ENCODE measurements at places on chromosomes 16 and 17.

GRCh38 chr17:79631640-79632431, 21.0 kb upstream of the RBFOX3 start:
- H3K27ac ChIP-seq: no peak overlapping the region
- no peak overlapping the region for H3K4me3 ChIP-seq
- no peaks in the 10 kb centered on the region for H3K4me1 ChIP-seq
- no peaks in the 10 kb centered on the region for H3K36me3 ChIP-seq

DNA sequence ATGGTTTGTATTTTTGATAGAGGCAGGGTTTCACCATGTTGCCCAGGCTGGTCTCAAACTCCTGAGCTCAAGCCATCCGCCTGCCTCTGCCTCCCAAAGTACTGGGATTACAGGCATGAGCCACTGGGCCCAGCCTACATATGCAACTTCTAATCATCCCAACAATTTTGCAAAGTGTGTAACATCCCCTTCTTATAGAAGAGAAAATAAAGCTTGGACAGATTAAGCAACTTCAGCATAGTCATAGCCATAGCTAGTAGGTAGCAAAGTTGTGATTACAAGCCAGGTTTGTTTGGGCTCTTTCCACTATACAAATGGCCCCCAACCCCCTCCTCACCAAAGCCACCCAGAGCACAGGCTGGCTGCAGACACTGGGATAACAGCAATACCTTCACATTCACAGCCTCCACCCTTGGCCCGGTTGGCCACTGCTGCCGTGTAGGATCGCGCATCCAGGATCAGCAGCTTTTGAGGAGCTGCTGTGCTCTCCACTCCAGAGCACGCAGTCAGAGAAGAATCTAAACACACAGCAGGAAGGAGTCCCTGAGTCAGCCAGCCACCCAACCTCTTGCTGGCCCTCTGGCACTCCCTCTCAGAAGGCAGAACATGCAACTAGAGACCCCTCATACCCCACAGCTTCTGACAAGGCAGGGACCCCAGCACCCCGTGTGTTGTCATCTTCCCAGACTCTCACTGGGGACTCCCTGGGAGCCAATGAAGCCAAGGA, 7.9 kb downstream of the MTMR4 start:
- H3K4me1 ChIP-seq: no peaks in the 10 kb centered on the region
- H3K4me3 ChIP-seq: no peak overlapping the region
- H3K36me3 ChIP-seq: no peaks in the 10 kb centered on the region
- H3K27ac ChIP-seq: peak overlapping the region; percentile 73

DNA sequence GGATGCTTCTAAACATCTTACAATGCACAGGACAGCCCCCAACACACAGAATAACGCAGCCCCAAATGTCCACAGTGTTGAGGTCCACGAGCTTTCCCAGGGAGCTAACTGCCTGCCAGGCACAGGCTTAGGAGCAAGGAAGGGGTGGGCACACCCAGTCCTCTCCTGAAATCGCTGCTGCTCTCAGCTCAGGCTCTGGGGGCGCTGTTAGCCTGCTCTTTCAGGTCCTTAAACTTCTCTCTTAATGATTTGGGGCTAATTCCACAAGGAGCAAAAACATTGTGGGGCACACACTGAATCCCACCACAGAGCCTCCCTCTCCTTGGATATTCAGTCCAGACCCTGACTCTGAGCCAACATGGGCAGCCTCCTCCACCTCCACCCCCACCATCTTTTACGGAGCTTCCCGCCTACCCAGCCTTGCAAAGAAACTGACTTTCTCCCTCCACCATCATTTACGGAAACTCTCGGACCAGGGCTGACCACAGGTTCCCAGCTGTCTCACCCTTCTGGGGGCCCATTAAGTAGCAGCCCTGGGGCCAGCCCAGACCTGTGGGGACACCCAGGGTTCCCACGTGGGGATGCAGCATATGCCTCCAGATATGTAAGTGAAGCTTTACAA, 1.1 kb downstream of the CD300H start:
- H3K36me3 ChIP-seq: no peaks in the 10 kb centered on the region
- no peak for DNase-seq
- no peak overlapping the region for H3K27ac ChIP-seq
- H3K4me1 ChIP-seq: no peaks in the 10 kb centered on the region
- H3K27me3 ChIP-seq: no peaks in the 10 kb centered on the region

GRCh38 chr17:55334881-55335540, 70.3 kb downstream of the HLF start:
- DNase-seq: no peak
- no peaks in the 10 kb centered on the region for H3K4me1 ChIP-seq
- H3K36me3 ChIP-seq: no peaks in the 10 kb centered on the region
- no peaks in the 10 kb centered on the region for H3K27me3 ChIP-seq
- no peak overlapping the region for H3K4me3 ChIP-seq

GRCh38 chr17:75846692-75847613, 2.7 kb upstream of the UNC13D start:
- no peak overlapping the region for H3K4me3 ChIP-seq
- peak overlapping the region; percentile 97 for H3K27ac ChIP-seq
- H3K27me3 ChIP-seq: no peaks in the 10 kb centered on the region
- H3K36me3 ChIP-seq: peaks cover 60% of the 10 kb centered on the region

GRCh38 chr16:4763791-4764190, 3.2 kb downstream of the ZNF500 start:
- peaks cover 16% of the 10 kb centered on the region for H3K4me1 ChIP-seq
- no peak overlapping the region for H3K27ac ChIP-seq
- no peak for DNase-seq
- no peak overlapping the region for H3K4me3 ChIP-seq

- H3K27me3 ChIP-seq: no peaks in the 10 kb centered on the region
- peak overlapping the region; percentile 97 for H3K27ac ChIP-seq
- H3K36me3 ChIP-seq: no peaks in the 10 kb centered on the region
- H3K4me3 ChIP-seq: no peak overlapping the region
Measured at GRCh38 chr16:66524601-66525164, 25.2 kb downstream of the TK2 start.

DNA sequence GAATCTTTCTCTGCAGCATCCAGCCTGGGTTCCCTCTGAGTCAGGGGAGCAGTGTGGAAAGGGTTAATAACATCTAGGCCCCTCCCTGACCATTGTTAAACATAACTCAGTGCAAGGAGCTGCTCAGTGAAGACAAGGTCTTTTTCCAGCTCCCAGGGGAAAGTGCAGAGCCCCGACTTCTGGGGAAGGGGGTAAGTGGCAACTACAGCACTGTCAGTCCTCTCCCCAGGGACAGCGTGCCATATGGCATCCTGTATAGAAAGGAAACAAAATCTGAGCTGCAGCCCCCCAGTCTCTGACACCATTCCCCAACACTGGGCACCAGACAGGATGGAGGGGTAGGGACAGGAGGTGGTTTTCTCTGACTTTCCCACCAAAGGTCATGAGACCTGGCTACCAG, 7.8 kb downstream of the MRPL27 start:
- H3K4me1 ChIP-seq: no peaks in the 10 kb centered on the region
- DNase-seq: no peak
- no peak overlapping the region for H3K27ac ChIP-seq
- peaks cover 49% of the 10 kb centered on the region for H3K36me3 ChIP-seq
- no peak overlapping the region for H3K4me3 ChIP-seq

DNA sequence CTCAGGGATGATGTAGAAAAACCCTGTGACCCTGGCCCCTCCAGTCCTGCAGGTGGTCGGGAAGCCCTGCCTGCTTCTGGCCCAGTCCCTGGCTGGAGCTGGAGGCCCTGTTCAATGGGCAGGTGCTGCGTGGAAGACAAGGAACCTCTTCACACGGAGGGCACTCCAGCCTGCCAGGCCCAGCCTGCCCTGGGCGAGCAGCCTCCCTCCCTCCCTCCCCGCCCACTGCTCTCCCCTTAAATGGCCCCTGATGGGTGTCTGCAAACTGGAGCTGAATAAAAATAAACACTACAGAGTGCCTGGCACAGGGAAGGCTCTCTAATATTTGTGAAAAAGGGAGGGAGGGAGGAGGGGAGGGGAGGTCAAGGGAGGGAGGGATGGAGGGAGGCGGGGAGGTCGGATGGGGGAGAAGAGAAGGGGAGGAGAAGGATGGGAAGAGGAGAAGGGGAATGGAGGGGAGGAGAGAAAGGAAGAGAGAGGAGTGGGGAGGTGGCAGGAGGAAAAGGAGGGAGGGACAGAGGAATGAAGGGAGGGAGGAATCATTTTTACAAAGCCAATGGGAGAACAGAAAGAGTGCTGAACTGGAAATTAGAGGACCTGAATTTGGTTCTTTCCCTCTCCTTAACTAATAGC, 222.8 kb upstream of the TNRC6C start:
- no peaks in the 10 kb centered on the region for H3K36me3 ChIP-seq
- no peaks in the 10 kb centered on the region for H3K27me3 ChIP-seq
- no peaks in the 10 kb centered on the region for H3K4me1 ChIP-seq
- no peak for DNase-seq
- H3K27ac ChIP-seq: peak overlapping the region; percentile 70

DNA sequence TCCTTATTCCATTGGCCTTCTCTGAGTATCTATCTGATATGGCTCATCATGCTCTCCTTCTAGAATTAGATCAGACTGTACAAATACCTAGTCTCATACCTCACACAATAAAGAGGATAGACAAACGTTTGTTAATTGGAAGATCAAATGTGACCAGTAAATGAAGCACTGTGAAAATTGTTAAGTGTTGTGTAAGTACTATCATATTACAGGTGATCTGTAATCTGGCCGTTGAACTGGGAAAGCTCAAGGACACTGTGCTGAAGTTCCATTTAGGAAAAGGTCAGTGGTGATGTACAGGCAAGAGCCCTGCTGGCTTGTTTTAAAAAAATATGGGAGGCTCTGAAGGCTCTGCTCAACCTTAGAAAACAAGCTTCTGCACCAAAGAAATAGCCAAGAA, 38.5 kb upstream of the CORO6 start:
- no peak overlapping the region for H3K4me3 ChIP-seq
- H3K4me1 ChIP-seq: no peaks in the 10 kb centered on the region
- H3K27me3 ChIP-seq: no peaks in the 10 kb centered on the region
- no peak for DNase-seq
- H3K36me3 ChIP-seq: no peaks in the 10 kb centered on the region
- H3K27ac ChIP-seq: no peak overlapping the region

- peaks cover 23% of the 10 kb centered on the region for H3K4me1 ChIP-seq
- H3K36me3 ChIP-seq: peaks cover 9% of the 10 kb centered on the region
- peak within 1 kb of the TSS; percentile 88 for H3K4me3 ChIP-seq
- peak within 1 kb of the TSS; percentile 92 for H3K27ac ChIP-seq
- peak; percentile 69 for DNase-seq
- H3K27me3 ChIP-seq: no peaks in the 10 kb centered on the region
Measured at GRCh38 chr17:82418001-82418986, at the start of the genes HEXD and OGFOD3. Gene HEXD (plus strand): TSS chr17:82418347. CDS start chr17:82419800, 1,453 bp downstream. Gene OGFOD3 (minus strand): TSS chr17:82418586. CDS start chr17:82418485, 101 bp downstream.

DNA sequence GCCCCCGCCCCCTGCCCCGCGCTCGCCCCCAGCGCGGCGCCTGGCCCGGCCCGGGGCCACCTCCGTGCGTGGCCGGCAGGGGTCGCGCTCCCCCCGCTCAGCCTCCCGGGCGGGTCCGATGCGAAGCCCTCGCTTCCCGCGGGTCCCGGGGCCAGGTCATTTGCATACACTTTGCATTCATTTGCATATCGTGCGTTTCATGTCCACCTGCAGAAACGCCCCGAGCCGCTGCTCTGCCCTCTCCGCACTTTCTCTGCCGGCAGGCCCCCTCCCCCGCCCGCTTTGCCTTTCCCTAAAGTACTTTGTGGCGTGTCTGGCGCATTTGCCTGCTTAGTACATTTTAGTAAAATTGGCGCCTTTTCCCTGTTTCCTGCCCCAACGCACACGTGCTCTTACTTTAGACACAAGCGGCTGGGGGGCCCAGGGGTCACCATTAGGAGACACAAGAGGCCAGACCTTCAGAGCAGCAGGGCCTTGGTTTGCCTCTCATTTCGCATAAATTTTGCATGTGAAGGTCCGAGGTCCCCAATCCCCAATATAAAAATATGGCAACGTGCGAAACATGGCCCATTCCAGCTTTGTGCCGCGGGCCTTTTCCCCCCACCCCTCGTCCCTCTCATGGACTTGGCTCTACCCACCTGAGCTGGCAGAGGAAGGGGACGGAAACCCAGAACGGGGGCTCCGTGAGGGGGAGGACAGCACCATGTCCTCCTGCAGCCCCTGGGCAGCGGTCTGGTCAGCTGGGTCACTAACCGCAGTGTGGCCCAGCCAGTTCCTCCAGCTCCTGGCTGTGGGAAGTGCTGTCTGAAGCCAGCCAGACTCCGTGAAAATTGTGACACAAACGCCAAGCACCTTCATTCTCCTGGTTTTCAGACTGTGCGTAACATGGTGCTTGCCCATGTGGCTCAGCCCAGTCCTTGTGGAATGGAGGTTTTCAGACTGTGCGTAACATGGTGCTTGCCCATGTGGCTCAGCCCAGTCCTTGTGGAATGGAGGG, 34.8 kb downstream of the CBFA2T3 start:
- H3K27me3 ChIP-seq: peaks cover 17% of the 10 kb centered on the region
- H3K4me1 ChIP-seq: peaks cover 4% of the 10 kb centered on the region
- no peak overlapping the region for H3K4me3 ChIP-seq

DNA sequence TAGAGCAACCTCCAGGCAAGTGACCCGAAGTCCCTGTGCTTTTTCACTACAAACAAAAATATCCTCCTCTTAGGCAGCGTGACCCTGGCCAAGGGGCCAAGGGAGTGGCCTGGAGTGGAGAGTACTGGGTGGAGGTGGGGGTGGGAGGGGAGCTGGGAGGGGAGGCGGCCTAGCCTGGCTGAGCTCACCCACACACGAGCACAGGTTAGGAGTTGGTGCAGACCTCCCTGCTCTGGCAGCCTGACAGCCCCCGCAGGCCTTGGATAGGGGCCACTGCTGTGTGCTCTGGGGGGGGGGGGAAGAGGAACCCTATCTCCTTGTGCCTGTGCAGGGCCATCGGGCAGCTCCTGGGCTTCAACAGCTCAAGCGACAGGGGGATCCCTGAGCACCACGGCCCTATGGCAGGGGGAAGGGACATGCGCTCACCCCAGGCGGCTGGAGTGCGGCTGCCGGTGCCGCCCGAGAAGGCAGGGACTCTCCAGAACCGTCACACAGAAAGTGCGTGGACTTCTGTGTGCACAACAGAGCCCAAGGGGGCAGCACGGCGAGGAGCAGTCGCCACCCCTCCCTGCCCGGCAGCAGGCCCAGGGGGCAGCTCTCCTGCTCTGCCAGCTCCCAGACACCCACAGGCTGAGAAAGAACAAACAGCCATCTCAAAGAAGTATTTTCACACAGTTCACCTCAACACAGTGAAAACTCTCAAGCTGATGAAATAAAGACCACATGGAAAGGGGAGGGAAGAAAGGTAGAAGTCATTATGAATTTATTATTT, 13.3 kb downstream of the SLC16A3 start:
- no peak for DNase-seq
- H3K4me3 ChIP-seq: no peak overlapping the region
- peaks cover 53% of the 10 kb centered on the region for H3K4me1 ChIP-seq
- peak overlapping the region; percentile 88 for H3K27ac ChIP-seq
- no peaks in the 10 kb centered on the region for H3K27me3 ChIP-seq

GRCh38 chr16:62821824-62822223, 785.6 kb upstream of the CDH8 start:
- H3K4me1 ChIP-seq: no peaks in the 10 kb centered on the region
- H3K4me3 ChIP-seq: no peak overlapping the region
- no peak overlapping the region for H3K27ac ChIP-seq

GRCh38 chr17:35809855-35810461, 674 bp downstream of the TAF15 start:
- H3K27me3 ChIP-seq: no peaks in the 10 kb centered on the region
- H3K4me3 ChIP-seq: peak overlapping the region; percentile 96
- peaks cover 14% of the 10 kb centered on the region for H3K4me1 ChIP-seq
- DNase-seq: no peak
- peak overlapping the region; percentile 97 for H3K27ac ChIP-seq

GRCh38 chr17:48992444-48992843, 4.7 kb upstream of the IGF2BP1 start:
- no peak overlapping the region for H3K27ac ChIP-seq
- H3K4me3 ChIP-seq: no peak overlapping the region
- H3K27me3 ChIP-seq: peaks cover 96% of the 10 kb centered on the region
- no peak for DNase-seq
- H3K4me1 ChIP-seq: no peaks in the 10 kb centered on the region
